ENCODE measurements at places on chromosomes 2 and 18.

GRCh38 chr18:23629444-23629946 is 33.2 kb downstream of the ANKRD29 start:
- no peak for DNase-seq

DNA sequence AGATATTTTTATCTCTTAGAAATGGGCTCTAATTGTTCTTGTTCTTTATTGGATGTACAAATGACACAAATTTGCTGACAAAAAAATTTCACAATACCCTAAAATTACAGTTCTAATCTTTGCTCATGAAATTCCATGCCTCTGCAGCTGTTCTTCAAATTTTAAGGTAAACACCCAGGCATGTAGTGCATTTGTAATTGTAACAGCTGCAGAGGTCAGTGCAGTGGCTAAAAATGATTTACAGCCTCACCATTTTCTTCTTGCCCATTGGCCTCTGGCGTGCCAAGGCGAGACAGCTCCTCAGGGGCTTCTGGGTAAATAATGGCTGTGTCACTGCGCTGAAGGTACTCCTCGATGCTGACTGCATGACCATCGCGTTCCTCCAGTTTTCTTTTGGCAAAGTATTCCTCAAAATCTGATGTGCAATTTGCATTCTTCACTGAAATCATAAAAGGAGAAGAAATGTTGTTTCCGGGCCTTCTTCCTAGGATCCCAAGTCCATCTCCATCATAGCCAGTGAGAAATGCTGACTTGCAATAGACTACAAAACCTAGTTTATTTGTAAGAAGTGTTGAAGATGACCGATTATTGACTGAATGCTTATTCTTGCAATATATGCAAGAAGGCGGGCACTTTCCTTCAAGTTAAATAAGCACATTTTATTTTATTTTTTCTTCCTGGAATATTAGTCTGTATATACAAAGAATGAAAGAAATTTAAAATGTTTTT is 115.2 kb downstream of the ZEB2 start:
- DNase-seq: no peak

DNA sequence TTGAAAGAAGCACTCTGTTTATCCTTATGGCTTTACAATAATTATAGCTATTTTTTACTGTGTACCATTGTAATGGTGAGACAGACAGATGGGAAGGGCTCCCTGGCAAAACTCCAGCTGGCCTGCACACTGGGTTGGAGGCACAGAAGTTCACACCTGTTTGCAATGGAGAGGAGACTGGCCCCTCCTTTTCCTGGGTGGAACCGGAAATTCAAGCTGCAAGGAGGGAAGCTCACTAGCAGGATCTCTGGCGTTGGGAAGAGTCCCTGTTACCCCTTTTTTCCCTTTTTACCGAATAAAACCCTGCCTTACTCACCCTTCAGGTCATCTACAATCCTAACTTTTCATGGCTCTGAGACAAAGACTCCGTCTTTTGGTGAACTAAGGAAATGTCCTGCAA is 100.3 kb upstream of the TFPI start:
- no peak for DNase-seq

DNA sequence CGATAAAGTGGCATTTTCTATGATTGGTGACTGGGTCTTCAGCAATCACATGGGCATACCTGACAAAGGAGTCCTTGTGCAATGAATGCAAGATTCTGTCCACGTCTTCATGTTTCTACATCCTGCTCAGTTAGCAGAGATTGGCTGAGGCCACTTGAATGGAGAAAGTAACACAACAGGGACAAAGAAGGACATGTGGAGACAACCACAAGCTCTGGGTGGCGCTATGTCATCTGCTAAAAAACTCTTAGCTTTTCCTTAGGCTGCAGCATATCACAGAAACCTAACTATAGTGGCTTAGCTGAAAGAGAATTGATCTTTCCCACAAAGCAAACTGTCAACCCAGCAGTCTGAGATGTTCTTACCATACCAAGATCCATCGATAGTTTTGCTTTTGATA is 1109.7 kb downstream of the SOCS6 start:
- DNase-seq: no peak

DNA sequence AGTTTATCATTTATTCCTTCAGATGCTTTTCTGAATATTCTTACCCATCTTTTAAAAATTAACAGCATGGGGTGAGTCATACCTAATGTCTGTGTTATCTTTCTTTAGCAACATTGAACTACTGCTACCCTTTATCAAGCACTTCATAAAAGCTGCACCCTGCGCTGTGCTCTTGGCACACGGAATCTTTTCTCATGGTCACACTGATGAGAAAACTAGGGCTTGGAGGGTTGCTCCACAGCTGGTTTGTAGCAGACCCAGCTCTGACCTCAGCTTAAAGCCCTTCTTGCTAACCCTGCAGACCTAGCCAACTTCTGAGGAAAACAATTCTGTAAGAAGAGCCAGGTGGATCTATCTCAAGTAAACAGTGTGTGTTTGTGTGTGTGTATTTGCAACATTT is 106.3 kb downstream of the RNF144A start:
- DNase-seq: no peak

DNA sequence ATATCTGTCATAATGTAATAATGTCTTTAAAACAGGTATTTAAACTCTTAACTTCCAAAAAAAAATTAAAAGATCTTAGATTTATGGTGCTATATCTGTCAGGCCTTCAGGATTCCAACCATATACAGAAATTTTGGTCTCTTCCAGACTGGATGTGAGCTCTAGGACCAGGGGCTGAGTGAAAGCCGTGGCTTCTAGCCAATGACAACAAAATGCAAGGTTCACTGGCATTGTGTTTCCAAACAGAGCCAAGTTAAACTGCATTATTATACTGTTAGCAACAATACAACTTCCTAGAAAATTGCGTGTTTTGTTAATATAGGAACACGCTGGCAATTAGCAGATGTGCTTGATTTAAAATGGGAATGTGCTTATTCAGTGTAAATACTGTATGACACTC is 809.8 kb upstream of the SOX11 start:
- no peak for DNase-seq

DNA sequence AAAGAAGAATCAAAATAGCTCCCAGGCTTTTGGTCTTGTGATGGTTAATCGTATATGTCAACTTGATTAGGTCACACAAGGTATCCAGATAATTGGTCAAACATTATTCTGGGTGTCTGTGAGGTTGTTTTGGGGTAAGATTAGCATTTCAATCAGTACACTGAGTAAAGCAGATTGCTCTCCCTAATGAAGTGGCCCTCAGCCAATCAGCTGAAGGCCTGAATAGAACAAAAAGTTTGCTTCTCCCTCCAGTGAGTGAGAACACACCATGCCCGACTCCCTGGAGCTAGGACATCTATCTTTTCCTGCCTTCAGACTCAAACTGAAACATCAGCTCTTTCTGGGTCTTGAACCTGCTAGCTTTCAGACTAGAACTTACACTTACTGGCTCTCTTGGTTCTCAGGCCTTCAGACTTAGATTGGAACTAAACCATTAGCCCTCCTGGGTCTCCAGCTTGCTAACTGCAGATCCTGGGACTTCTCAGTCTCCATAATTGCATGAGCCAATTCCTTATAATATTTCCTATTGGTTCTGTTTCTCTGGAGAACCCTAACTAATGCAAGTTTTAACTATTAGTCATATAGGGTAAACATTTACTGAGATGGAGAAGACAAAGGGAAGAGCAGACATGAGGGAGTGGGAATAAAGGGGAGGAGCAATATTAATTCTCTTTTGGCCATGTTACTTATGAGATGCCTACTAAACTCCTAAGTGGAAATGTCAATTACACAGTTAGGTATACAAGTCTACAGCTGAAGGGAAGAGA is 25.5 kb downstream of the LNPK start:
- DNase-seq: no peak

DNA sequence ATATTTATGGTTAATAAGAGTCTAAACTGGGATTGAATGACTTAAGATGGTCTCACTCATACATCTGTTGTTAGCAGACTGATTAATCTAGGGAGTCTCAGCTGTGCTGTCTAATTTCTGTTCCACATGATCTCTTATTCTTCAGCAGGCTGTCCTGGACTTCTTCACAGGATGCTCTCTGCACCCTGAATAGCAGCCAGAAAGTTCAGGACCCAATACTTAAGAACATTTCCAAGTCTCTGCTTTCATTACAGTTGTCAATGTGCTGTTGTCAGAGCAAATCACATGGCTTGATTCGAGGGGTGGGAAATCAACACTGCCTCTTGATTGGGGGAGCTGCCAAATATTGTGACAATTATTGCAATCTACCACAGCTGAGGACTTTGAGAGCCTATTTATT is 627.1 kb upstream of the SLC8A1 start:
- no peak for DNase-seq
